ENCODE measurements at places on chromosomes 11 and 22.

GRCh38 chr11:30317030-30317429 lies 5.9 kb upstream of the ARL14EP start:
- DNase-seq: no peak

DNA sequence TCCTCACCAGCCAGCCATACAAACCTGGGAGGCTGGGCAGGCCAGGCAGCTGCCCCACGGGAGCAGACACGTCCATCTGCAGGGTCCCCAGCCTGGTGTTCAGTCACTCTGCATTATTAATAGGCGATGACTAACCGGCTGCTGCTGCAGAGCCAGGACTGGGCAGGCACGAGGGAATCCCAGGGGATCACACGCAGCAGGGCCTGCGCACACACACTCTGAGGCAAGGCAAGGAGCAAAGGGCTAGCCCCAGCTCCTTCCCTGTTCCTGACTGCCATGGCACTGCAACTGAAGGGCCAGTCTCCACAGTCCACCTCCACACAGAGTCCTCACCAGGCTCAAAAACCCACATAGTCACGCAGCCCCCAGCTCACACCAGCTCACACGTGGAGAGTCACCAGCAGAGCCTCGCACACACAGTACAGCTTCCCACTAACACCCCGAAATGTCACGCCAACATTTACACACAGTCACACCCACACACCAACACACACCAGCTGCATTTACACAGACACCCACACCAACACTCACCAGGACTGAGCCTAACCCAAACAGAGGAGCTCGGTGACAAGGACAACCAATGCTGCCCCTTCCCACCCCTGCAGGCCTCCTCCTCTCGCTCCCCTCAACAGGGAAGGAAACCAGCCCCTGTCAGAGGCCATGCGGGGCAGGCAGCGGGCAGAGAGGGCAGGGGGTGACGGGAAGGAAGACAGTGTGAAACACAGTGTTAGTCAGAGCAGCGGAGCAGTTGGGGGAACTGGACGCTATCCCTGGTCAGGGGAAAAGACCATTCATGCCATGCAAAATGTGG lies 47.3 kb downstream of the NRXN2 start:
- peak; percentile 53 for DNase-seq

GRCh38 chr11:74731301-74732094 lies at the start of gene CHRDL2:
CHRDL2 (minus strand) TSS chr11:74731426; CDS start chr11:74730888, 538 bp downstream.
- no peak for DNase-seq

DNA sequence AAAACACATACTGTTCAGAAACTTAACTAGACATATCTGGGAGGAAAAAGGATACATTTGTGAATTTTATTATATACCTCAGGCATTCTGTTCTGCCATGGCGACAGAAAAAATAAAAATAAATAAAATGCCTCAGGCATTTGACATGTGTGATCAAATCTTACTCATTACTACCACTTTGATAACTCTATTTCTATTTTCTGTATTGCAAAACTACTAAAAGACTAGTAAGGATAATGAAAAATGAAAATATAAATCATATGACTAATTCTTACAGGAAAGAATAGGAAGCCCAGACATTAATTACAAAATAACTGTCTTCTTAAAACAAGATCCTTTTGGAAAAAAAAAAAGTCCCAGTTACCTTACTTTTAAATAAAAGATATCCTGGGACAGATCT lies 5.3 kb downstream of the PICALM start:
- no peak for DNase-seq
